ENCODE measurements at places on chromosomes 7 and 10. TPM values are rescaled to one million over a fixed set of nuclear protein-coding genes. Genes with fewer than 3 reads are reported as not detected.

ITIH5 gene
- polyA plus RNA-seq = not detected

SUMF2 gene
- polyA plus RNA-seq = 151 TPM

DNA sequence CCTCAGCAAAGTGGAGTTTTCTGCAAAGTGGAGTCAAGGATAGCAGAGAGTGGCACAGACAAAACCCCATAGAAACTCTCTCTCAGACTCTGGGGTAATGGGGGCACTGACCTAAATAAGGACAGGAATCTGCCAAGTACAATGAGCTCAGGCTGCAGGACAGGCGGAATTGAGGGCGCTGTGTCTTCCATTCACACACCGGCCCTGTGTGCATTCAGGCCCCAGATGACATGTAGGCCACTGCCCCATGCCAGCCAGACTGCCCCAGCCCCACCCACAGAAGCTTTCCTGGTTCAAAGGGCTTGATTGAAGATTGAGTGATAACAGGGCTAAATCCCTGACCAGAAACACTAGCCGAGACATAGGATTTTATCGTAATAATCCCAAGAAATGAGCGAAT is 52.7 kb downstream of the EEPD1 start:
- no peak overlapping the region for H3K27ac ChIP-seq
- DNase-seq = no peak
- H3K4me1 ChIP-seq = peaks cover 40% of the 10 kb centered on the region
- H3K4me3 ChIP-seq = no peak overlapping the region
- no peaks in the 10 kb centered on the region for H3K36me3 ChIP-seq

DNA sequence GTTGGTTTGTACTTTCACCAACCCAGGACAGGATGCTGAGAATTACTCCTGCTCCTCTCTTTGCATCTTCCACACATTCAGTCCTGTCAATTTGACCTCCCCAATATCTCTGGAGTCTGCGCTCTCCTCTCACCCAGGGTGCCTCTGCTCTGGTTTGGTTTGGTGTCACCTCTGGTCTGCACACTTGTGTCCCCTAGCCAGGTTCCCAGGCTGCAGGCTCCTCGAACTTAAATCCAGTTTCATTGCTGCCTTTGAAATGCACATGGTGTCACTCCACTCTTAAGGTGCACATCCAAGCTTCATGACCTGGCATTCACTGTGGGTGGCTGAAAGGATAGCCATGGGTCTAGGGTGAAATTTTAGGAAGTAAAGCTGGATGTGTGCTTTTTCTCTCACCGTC is 271.6 kb downstream of the RPS24 start:
- H3K4me1 ChIP-seq = peaks cover 20% of the 10 kb centered on the region
- no peak for DNase-seq
- no peak overlapping the region for H3K4me3 ChIP-seq
- no peaks in the 10 kb centered on the region for H3K27me3 ChIP-seq
- no peaks in the 10 kb centered on the region for H3K36me3 ChIP-seq

JAKMIP3 gene
- not detected for polyA plus RNA-seq

DNA sequence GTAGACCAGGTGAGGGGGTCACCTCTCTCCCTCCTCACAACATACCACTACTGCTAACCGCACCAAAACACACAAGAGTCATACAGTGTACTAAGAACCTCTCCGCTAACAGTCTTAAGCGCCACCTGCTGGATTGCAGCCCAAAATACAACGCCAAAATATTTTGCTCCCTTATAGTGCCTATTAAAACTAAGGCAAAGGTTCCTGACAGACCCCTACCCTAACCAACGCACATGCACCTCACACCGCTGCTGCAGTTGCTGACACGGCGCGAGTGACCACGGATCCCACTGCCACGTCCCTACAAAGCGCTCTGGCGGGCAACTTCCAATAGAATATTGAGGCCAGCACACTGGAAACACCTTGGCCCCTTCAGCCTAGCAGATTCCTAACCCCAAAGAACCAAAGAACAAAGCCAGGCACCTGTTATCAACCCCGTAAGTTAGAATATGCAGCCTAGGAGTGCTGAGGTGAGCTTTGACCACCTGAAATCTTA is 563.6 kb upstream of the SEMA3D start:
- no peaks in the 10 kb centered on the region for H3K36me3 ChIP-seq
- no peak overlapping the region for H3K27ac ChIP-seq
- no peak overlapping the region for H3K4me3 ChIP-seq
- no peaks in the 10 kb centered on the region for H3K4me1 ChIP-seq
- H3K27me3 ChIP-seq = no peaks in the 10 kb centered on the region

- no peak overlapping the region for H3K4me3 ChIP-seq
- no peaks in the 10 kb centered on the region for H3K36me3 ChIP-seq
- H3K27ac ChIP-seq = no peak overlapping the region
- no peak for DNase-seq
- H3K4me1 ChIP-seq = no peaks in the 10 kb centered on the region
Measured at GRCh38 chr7:45182856-45183710, 25.5 kb downstream of the RAMP3 start.

- no peak overlapping the region for H3K27ac ChIP-seq
- no peaks in the 10 kb centered on the region for H3K27me3 ChIP-seq
- no peaks in the 10 kb centered on the region for H3K4me1 ChIP-seq
- no peak for DNase-seq
Measured at GRCh38 chr7:17005271-17005670, 123.5 kb upstream of the AGR3 start.

DNA sequence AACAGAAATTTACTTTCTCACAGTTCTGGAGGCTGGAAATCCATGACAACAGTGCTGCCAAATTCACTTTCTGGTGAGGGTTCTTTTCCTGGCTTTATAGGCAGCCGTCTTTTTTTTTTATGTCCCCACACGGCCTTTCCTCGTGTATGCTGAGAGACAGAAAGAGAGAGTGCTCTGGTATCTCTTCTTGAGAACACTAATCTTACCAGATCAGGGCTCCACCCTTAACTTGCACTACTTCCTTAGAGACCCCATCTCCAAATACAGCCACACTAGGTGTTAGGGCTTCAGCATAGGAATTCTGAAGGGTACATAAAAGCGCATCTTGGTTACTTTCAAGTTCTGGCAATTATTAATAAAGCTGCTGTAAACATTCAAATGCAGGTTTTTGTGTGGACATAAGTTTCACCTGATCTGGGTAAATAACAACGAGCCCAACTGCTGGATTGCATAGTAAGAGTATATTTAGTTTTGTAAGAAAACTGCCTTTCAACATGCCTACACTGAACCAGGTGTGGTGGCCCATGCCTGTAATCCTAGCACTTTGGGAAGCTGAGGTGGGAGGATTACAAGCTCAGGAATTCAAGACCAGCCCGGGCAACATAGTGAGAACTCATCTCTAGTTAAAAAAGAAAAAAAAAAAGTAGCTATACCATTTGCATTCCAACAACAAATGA is 8.2 kb upstream of the C1GALT1 start:
- no peak overlapping the region for H3K27ac ChIP-seq
- DNase-seq = no peak
- H3K4me1 ChIP-seq = no peaks in the 10 kb centered on the region
- H3K27me3 ChIP-seq = no peaks in the 10 kb centered on the region
- no peak overlapping the region for H3K4me3 ChIP-seq

DNA sequence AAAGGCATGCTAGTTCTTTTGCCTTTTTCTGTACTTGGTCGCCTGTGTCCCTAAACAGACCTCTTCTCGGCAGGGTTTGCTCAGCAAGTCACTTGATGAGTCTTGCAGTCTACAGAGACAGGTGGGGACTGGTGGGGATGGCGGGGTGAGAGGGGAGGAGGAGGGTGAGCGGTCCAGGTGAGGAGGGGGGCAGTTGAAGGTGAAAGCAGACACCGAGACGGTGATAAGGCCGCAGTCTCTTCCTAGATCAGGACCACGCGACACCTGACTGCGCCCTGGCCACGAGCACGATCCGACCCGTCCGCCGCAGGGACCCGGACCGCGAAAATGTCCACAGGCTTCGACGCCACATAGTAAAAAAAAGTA is 566 bp downstream of the ASNS start:
- H3K27ac ChIP-seq = peak overlapping the region; percentile 62
- H3K4me1 ChIP-seq = peaks cover 6% of the 10 kb centered on the region
- peaks cover 5% of the 10 kb centered on the region for H3K36me3 ChIP-seq
- H3K27me3 ChIP-seq = no peaks in the 10 kb centered on the region

PPP1R17 gene
- not detected for polyA plus RNA-seq

DNA sequence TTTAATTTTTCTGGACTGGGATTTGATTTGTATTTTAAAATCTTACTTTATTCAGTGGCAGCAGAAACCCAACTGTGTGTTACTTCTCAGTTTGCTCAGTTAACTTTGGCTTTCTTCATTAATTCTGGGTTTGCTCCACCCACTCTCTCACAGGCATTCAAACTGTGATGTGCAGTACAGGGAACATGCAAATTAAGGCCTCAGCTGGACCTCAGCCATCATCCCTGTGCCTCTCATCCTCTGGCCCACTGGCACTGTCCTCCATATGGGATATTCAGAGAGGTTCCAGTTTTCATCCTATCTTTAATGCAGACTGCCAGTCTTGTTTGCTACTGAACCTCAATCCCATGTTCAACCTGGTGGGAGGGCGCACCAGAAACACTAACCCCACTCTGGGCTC is 743.4 kb upstream of the IGFBP3 start:
- no peak overlapping the region for H3K27ac ChIP-seq
- no peaks in the 10 kb centered on the region for H3K4me1 ChIP-seq

GRCh38 chr7:99331002-99331401 is 5.3 kb downstream of the ARPC1A start:
- H3K4me3 ChIP-seq = no peak overlapping the region
- peaks cover 12% of the 10 kb centered on the region for H3K36me3 ChIP-seq
- H3K4me1 ChIP-seq = peaks cover 32% of the 10 kb centered on the region

LRRTM3 gene
- not detected for polyA plus RNA-seq

PMS2 gene
- 16.7 TPM for polyA plus RNA-seq

GCK gene
- polyA plus RNA-seq = 0.46 TPM

DNA sequence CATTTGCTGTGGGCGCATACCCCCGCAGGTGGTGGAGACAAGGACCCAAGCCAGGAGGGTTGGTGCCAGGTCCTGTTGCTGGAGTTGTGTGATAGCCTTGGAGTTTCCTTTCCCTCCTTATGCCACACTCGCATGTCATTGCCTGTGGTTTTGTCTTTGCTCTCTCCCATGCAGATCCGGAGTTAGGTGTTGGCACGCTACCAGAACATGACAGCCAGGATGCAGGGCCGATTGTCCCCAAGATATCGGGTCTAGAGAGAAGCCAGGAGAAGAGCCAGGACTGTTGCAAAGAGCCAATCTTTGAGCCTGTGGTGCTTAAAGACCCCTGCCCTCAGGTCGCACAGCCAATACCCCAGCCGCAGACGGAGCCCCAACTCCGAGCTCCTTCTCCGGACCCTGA is 369.2 kb upstream of the GALNT17 start:
- H3K4me1 ChIP-seq = no peaks in the 10 kb centered on the region
- H3K27me3 ChIP-seq = no peaks in the 10 kb centered on the region
- H3K4me3 ChIP-seq = no peak overlapping the region
- H3K36me3 ChIP-seq = no peaks in the 10 kb centered on the region
- no peak for DNase-seq

PGAM2 gene
- not detected for polyA plus RNA-seq

NODAL gene
- polyA plus RNA-seq = 0.43 TPM

- no peaks in the 10 kb centered on the region for H3K36me3 ChIP-seq
- H3K27me3 ChIP-seq = no peaks in the 10 kb centered on the region
- no peak overlapping the region for H3K4me3 ChIP-seq
Measured at GRCh38 chr7:15780271-15780670, 93.8 kb upstream of the MEOX2 start.

FOXI2 gene
- not detected for polyA plus RNA-seq

- no peaks in the 10 kb centered on the region for H3K4me1 ChIP-seq
- H3K36me3 ChIP-seq = no peaks in the 10 kb centered on the region
- no peak for DNase-seq
Measured at GRCh38 chr7:73395538-73396503, 37.8 kb upstream of the FZD9 start.
